ENCODE measurements at places on chromosomes 12 and 14. TPM values are rescaled to one million over a fixed set of nuclear protein-coding genes. Genes with fewer than 3 reads are reported as not detected.

DNA sequence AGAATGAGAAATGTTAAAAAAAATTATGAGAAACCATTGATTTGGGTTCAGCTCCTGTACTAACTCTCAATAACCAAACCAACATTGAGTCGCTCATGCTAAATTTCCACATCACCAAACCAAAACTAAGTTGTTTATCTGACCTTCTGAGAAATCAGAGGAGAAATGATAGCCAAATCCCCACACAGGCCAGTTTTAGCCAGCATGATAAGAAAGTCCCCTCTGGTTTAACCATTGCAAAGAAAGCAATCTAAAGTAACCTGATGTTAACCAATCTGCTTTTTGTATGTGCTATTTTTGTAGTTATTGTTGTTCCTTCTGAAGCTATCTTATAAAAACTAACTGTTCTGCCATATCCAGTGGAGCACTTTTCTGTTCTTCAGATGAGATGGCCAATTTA lies 599.7 kb downstream of the SLC16A7 start:
- DNase-seq = no peak

DNA sequence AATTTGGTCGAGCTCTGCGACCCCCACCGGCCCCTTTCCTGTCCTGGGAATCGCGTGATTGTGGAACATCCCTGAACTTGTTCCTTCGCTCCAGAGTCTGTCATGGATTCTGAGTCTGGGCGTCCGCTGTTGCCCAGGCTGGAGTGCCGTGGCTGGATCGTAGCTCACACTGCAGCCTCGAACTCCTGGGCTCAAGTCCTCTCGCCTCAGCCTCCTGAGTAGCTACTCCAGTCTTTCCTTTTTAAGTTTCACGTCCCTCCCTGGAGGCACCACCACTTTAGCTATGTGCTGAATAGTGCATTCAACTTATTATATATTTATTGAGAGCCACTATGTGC lies 698 bp downstream of the ACOT6 start:
- DNase-seq = no peak

DNA sequence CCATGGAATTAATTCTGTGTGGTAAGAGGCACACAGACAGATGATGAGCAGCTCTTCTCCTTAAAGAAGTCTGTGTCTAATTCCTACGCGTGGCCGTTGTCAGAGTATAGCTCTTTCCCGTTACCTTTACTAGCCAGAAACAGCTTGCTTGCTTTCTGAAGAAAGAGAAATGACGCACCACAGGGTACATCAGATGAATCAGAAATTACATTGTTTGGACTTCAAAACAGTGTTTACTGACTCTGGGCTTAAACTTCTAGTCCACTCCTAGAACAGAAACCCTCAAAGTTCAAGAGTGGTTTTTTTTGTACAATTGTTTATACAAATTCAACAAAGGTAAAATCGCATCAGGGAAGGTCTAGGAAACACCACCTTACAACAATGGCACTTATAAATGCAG lies 29.0 kb downstream of the RNF34 start:
- no peak for DNase-seq

Gene ARID2
- total RNA-seq = 25.0 TPM

Gene DNAI7
- total RNA-seq = not detected

Gene NRXN3
- 7.3 TPM for total RNA-seq

Gene FAR2
- total RNA-seq = 5.6 TPM

Gene HCAR2
- not detected for total RNA-seq

Gene PACS2
- 35.0 TPM for total RNA-seq

Gene DIO2
- total RNA-seq = 31.5 TPM

Measured in fibroblast of villous mesenchyme (primary cell).